ENCODE measurements at places on chromosomes 6 and 20.

DNA sequence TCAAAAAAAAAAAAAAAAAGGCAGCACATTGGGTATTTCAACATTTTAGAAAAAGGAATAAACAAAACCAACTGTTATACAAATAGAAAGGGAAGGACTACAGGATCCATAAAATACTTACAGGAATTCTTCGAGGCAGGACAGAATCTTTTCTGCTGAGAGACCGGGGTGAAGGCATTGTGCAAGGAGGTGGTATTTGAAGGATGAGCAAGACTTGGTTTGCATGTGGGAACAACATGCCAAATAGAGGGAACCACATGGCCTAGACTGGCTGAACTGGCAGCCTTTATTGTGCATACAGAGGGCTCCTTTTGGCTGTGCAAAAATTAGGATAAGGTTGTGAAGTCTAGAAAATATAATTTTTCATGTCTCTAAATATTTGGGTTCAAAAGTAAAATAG lies 62.9 kb downstream of the SCAND1 start:
- DNase-seq = no peak

DNA sequence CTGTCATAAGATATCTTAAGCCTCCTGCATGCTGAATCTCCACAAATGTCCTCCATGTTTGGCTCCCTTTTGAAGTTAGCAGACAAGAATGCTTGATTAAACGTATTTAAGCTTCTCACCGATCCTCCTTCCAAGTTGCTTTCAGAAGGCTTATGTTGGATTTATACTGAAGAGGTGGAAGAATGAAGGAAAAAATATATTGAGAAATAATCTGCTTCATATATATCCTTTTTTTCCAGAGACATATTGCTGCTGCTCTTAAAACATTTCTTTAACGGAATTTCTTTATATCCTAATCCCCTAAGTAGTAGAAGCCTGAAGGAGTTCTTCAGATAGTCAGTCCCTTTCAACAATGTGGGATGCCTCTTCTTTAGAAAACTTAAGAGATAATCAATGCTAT lies 329.0 kb upstream of the MARCKS start:
- no peak for DNase-seq

DNA sequence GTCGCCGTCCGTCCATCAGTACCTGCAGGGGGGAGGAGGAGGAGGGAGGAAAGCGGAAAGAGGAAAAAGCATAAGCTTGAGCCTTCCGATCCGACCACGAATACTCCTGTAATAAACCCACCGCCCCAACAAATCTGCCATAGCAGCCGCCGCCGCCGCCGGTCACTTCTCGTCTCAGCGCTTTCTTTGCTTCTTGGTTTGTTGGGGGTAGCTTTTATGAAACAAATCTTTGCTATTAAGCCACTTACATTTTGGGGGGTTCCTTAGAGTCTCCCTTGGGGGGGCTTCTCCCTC lies 277 bp downstream of the ADGRB3 start:
- no peak for DNase-seq

- DNase-seq = no peak
Measured at GRCh38 chr6:169861431-169862042, 110.1 kb downstream of the ERMARD start.

DNA sequence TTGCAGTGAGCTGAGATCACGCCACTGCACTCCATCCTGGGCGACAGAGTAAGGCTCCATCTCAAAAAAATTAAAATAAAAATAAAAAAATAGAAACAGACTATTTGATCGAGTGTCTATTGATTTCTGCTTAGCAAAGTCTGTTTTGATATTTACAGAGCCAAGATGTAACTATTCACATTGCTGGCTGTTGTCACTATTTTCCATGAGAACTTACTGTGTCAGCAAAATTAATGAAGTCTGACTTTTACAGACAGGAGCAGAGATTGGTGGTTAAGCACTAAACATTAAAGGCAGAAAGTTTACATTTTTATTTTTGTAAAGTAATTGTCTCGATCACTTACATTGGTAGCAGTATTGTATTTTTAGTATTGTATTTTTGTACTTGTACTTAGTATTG lies 85.0 kb upstream of the CCDC28A start:
- no peak for DNase-seq

GRCh38 chr20:32891926-32892660 lies 33.4 kb downstream of the EFCAB8 start:
- DNase-seq = no peak

Data from stimulated activated CD8-positive, alpha-beta memory T cell treated with anti-CD3 and anti-CD28 coated beads, Interleukin-15, amount 100 ng/mL, for 4 hours (primary cell).